Stimulated activated CD4-positive, alpha-beta T cell treated with anti-CD3 and anti-CD28 coated beads, Interleukin-15, amount 100 ng/mL, for 24 hours (primary cell): ENCODE measurements at places on chromosomes 1 and 21.
A peak's percentile ranks its signal among the peaks of the same experiment; 100 is the strongest.

DNA sequence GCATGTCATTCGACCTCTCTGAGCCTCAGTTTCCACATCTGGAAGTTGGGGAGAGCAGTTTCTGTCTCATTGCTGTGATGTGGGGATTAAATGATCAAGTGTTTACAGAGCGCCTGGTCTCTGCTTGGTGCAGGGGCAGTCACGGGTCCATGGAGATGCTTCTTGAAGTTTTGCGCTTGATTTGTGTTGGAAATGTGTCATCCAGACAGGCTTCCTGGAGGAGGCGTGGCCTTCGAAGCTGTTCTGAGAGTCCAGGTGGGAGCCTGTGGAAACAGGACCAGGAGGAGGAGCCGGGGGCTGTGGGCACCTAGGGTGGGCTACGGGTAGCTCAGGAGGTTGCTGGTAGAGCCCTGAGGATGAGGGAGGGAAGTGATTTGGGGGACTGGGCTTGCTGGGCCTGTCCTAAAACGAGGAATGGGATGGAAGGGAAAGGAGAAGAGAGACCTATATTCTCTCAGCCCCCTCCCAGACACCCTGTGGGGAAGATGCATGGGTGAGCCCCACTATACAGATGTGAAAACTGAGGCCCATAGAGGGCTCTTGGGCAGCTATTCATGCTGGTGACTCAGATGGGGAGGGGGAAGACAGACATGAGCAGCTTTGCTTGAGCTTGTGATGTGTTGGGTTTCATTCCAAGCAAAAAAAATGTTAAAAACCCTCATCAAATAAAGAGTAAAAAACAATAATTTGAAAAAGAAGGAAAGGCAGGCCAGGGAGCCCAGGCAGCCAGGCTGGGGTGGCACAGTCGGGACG is 107.2 kb upstream of the WNT4 start:
- no peak for DNase-seq

DNA sequence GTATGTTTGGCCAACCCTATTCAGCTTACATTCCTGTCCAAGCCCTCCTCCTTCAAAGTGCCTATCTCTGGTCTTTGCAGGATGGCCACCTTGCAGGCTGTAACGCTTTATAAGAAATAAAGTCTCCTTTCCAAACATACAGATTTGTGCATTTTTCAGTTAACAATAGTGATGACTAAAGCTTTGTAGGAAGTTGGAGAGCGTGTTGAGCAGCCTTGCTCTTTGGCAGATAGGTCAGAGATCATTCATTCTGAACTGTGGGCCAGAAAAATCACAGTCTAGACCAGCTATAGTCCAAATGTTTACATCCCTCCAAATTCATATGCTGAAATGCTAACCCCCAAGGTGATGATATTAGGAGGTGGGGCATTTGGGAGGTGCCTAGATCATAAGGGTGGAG is 34.0 kb upstream of the FAM89A start:
- no peak for DNase-seq

GRCh38 chr1:61192663-61193330 is 110.4 kb downstream of the NFIA start:
- no peak for DNase-seq

DNA sequence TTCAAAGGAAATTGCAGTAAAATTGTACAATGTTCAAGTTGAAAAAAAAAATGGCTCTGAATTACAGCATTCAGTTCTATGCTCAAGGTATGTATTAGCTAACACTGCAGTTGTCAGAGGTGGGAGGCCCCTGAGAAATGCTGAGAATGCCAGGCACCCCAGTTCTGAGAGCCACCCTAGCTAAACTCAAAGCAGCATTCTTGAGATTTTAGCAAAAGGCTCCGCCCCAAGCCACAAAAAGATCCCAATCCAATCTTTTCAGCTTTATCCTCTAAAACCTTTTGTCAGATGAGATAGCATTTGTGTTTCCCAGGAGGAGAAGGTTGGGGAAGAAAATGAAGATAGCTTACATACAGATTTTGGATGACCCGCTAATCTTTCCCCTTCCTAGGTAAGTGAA is 68.8 kb downstream of the SMYD2 start:
- no peak for DNase-seq

- DNase-seq = no peak
These were observed 143.4 kb downstream of the ZZZ3 start for GRCh38 chr1:77538956-77539518.

- no peak for DNase-seq
These were observed 176.9 kb upstream of the CAMK1G start for GRCh38 chr1:209406595-209406994.

DNA sequence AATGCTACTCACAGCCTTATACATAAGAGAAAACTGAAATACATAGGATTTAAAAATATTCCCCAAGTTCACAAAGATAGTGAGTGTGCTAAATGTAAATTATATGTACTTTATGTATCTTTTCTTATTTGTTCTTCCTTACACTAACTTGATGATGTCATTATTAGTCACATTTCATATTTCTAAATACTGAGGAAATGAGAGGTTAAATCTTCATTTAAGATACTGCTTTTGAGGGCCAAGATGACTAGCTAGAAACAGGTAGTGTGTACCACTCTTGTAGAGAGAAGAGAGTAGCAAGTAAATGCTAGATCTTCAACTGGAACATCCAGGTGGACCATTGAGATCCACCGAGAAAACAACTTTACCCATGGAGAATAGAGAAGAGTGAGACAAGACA is 29.8 kb downstream of the PYHIN1 start:
- DNase-seq = no peak

- no peak for DNase-seq
These were observed 381.9 kb upstream of the PBX1 start for GRCh38 chr1:164177118-164177517.

- no peak for DNase-seq
These were observed 1.9 kb upstream of the COL8A2 start for GRCh38 chr1:36126797-36127500.

DNA sequence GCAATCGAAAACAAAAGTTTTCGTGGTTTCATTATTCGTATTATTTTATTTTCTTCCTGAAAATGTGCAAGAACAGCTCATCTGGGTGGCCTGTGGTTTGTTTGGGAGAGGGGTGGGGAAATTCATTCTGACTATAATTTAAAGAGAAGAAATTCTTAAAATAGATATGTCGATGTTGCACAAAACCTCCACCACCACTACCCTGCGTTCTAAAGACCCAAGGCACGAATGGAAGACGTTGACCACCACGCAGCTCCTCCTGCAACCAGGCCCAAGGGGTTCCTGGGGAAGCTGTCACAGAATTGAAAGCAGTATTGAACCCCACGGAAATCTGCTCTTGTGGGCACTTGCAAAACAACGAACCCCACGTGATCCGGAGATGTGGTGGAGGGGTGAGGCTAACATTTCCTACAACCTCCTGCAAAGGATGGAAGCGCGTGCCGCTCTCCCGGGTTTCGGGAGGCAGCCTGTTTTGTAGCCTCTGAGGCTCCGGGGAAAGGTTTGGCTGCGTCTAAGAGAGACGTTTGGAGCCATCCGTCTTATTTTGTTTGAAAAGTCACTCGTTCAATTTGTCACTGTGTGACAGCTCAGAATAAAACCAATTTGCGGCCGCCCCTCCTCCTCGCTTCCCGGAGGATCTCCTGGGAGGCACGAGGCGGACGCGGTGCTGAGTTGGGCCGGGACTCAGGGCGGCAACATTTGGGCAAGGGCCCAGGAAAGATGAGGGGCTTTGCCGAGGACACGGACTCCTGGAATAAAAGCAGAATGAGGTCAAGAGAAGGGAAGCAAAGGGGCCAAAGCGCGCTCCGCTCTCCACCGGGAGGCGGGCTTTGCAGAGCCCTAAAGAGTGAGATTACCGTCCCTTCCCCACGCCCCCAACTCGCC is 810 bp upstream of the HLX start:
- DNase-seq = peak; percentile 16

DNA sequence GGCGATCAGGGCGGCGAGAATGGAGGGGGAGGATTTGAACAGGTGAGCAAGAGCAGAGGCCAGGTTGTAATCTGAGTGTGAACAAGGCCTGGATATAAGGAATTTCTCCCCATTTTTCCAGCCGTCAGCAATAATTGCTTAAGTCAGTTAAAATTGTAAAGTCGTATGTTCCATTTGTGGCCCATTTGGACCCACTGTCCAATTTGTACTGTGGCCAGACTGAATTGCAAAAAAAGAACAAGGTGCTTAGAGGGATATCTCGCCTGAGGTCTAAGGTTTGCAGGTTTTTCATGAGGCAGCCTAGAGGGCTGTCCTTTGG is 1.0 kb downstream of the ERVH48-1 start:
- DNase-seq = no peak

- DNase-seq = no peak
These were observed 154.1 kb downstream of the ZBTB18 start for GRCh38 chr1:244205171-244205570.

DNA sequence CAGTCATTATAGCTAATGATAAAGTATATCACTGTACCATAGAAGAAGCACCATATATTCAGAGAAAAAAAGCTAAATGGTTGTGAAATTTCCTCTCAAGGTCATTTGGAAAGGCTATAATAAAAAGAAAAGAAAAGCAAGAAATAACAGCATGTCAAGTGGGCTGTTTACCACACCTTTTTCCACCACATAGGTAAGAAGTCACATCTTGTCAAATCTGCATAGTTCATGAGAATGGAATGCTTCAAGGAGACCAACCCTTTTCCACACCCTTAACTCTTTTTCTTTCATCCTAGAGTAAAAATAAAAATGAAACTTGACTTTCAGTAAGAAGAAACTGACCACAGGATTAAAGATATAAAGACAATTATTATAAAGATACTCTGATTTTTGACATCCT is 91.2 kb downstream of the ATP6V1G3 start:
- no peak for DNase-seq

DNA sequence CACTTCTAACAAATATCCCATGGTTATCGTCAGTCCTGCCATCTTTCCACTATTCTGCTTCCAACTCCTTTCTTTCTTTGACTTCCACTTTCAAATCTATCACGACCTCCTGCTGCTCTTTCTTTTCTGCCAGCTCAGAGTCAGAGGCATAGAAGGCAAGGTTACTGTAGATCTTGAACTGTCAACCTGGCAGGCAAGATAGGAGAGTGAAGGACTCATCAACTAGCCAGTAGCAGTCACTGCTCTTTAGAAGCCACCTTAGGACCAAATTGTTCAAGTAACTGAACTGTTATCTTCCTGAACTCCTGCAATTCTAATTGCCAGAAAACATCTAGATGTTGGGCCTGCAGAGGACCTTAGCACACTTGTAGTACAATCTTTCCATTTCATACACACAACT is 13.1 kb upstream of the FCER1A start:
- DNase-seq = no peak

DNA sequence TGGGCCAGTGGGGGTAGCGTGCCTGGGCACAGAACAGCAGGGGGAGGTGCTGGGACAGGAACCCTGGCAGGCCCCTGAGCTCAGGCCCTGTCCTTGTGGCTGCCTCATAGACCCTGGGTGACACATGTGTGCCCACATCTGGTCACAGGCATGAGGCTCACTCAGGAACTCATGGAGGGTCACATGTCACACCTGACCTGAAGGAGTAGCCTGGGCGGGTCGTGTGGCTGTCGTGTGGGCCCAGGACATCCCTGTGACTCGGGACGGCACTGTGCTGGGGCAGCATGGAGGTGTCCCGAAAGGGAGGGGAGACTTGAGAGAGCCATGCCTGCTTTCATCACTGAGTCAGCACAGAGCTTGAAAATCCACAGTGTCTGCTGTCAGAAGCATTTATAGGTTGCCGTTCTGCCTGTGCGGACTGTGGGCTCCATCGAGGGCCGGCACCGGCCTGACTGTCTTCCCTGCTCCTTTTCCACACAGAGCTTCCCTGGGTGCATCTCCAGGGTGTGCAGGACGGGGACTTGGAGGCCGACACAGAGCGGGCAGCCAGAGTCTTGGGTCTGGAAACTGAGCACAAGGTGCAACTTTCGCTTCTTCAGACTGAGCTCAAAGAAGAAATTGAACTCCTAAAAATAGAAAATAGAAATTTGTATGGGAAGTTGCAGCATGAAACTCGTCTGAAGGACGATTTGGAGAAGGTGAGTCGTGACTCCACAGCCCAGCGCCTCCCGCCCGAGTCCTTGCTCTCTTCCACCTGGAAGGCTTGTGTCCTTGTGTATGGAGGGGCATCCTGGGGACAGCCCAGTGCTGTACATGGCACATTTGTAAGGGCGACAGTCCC is 32.8 kb downstream of the PCNT start:
- no peak for DNase-seq

- no peak for DNase-seq
These were observed 241.2 kb upstream of the ST6GALNAC5 start for GRCh38 chr1:76625886-76626678.
